Fibroblast of skin of right biceps (primary cell): ENCODE measurements at places on chromosomes 5 and 9.
A peak's percentile ranks its signal among the peaks of the same experiment; 100 is the strongest.

- DNase-seq = no peak
Observed at GRCh38 chr9:79700607-79701360, 129.0 kb downstream of the TLE4 start.

- DNase-seq = no peak
Observed at GRCh38 chr5:179316111-179316551, 29.1 kb downstream of the ADAMTS2 start.

DNA sequence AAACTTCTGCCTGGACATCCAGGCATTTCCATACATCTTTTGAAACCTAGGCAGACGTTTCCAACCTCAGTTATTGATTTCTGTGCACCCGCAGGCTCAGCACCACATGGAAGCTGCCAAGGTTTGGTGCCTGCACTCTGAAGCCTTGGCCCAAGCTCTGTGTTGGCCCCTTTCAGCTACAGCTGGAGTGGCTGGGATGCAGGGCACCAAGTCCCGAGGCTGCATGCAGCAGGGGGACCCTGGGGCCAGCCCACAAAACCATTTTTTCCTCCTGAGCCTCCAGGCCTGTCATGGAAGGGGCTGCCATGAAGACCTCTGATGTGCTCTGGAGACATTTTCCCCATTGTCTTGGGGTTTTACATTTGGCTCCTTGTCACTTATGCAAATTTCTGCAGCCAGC is 49.9 kb downstream of the NFX1 start:
- DNase-seq = no peak

DNA sequence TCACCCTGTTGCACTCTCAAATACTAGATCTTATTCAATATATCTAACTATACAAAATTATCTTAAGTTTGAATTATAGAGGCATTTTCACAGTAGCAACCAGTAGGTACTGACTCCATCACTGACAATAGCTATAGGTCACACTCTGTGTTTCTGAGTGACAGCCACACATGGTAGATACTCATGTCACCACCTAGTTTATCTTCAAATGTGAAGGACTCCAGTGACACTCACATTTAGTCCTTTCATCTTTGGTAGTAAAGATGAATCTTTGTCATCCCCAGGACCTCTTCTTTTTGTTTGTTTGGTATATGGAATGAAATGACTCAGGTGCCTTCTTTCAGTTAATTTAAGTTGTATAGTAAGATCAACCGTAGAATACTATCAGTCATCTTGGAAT is 102.5 kb upstream of the DHFR start:
- DNase-seq = no peak

DNA sequence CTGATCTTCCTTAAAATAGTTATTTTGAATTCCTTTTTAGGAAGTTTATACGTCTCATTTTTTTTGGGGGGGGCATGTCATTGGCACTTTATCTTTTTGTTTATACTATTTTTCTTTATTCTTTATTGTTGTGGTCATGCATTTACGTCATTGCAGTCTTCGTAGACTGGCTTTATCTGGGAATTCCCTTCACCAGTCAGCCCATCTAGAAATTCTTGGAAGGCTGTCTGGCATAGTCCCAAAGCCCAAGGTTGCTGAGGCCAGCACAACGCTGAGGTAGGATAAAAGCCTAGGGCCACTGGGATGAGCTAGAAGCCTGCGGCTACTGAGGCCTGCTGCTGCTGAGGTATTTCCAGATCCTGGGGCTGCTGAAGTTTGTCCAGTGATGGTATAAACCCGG is 121.5 kb downstream of the ISOC1 start:
- no peak for DNase-seq

- DNase-seq = peak; percentile 48
Observed at GRCh38 chr5:39080597-39081204, 6.5 kb upstream of the RICTOR start.

DNA sequence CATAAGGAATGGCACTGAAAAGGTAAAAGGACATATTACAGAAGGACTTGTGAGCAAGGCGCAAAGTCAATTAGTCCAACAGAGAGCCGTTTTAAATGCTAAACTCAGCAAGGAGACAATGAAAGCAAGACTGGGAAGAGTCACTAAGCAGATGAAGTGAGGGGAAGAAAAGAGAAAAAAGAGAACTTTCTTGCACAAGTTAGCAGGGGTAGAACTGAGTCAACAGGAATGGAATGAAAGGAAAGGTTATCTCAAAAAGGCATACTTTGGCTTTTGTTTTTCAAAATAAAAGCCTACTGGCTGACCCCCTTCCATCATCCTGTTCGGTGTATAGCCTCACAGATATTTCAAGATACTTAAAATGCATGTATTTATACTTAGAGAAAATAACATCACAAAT is 75.0 kb downstream of the NR6A1 start:
- peak; percentile 72 for DNase-seq

DNA sequence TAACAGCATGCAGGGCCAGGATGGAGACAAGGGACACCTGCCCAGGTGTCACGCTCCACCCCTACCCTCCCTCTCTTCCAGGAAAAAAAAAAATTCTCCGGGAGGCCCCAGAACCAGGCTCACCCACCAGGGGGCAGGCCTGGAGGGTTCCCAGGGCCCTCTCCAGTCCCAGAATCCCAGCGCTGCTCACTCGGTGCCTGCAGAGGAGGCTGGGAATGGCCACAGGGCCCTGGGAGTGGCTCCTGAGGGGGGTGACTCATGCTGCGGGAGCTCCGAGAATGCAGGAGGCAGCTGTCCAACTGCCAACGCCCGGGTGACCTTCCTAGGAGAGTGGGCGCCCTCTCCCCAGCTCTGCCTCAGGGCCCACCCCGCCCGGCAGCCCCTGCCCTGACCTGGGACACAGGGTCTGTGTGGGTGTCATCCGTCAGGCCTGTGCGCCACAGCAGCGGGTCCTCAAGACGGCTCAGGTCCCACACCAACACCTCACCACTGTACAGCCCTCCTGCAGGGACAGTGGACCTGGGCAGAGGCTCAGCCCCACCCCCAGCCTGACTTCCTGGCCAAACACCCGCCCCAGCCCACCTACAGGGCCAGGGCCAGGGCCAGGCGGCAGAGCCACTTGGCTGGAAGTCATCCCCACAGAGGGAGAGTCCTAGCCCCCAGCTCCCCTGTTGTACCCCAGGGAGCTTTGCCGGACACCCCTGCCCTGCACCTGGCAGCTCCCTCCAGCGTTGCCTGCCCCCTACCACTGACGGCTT is 21.2 kb downstream of the DYNC2I2 start:
- DNase-seq = peak; percentile 98

- DNase-seq = no peak
Observed at GRCh38 chr5:127686424-127686823, 16.8 kb upstream of the CCDC192 start.

DNA sequence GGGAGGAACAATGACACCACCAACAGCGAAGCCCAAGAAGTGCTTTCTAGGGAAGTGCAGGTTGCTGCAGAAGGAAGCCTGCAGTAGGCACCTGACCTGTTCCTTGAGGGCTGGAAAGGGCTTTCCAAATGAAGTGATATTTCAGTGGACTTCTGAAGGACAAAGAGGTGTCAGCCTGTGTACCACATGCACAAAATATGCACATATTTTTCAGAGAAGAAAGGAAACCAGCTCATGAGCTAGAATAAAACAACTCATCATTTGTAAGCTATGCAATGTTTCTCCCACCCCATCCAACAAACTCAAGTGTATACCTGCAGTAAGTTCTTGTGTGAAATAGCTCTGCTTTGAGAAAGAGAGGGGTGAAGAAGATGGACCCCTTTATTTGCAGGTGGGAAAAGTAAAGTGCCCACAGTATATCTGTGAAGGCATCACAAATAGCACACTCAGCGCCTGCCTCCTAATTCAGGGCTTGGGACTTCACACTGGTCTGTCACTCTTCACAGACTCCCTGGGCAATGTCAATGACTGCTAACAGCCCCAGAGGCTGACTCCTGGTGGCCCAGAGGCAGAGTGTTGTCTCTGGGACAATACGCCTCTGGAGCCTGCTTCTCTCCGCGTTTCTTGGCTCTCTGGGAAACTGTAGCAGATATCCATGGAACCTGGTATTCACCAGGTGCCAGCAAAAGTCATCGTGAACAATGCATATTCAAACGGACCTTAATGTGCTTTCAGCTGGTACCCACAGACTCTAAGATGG is 198.1 kb upstream of the EFNA5 start:
- DNase-seq = peak; percentile 11

- DNase-seq = no peak
Observed at GRCh38 chr5:9499498-9499876, 46.4 kb downstream of the SEMA5A start.

DNA sequence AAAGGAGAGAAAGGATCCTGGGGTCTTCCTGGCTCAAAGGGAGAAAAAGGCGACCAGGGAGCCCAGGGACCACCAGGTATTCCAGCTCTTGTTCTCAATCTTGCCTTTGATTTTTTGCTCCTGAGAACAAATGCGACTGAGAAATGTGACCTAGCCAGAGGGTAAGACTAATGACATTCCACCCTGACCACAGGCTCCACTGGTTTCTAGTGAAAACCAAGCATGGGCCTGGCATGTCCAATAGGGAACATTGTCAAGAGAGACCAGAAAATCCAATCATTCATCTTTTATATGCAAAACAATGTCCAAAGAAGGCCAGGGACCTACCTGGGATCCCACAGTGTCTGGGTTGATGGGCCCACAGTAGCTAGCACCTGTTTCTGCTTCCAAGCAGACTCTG is 50.3 kb upstream of the TGFBR1 start:
- peak; percentile 52 for DNase-seq

DNA sequence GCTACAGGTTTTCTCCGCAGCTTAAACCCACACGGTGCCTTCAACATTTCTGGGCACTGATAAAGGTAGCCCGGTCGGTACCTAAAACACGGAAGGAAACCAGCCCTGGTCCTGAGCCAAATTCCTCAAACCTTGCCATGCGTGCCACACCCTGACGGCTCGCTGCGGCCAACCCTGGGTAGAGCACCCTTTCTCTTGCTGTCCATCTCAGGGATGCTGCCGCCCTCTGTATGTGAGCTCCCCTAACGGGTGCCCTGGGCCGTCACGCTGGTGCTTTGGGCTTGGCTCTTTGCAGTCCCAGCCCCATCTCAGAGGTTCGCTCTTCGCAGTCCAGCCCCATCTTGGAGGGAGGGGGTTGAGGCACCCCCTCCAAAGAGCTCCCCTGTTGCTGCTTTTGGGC is 43.9 kb downstream of the PNPLA7 start:
- no peak for DNase-seq

DNA sequence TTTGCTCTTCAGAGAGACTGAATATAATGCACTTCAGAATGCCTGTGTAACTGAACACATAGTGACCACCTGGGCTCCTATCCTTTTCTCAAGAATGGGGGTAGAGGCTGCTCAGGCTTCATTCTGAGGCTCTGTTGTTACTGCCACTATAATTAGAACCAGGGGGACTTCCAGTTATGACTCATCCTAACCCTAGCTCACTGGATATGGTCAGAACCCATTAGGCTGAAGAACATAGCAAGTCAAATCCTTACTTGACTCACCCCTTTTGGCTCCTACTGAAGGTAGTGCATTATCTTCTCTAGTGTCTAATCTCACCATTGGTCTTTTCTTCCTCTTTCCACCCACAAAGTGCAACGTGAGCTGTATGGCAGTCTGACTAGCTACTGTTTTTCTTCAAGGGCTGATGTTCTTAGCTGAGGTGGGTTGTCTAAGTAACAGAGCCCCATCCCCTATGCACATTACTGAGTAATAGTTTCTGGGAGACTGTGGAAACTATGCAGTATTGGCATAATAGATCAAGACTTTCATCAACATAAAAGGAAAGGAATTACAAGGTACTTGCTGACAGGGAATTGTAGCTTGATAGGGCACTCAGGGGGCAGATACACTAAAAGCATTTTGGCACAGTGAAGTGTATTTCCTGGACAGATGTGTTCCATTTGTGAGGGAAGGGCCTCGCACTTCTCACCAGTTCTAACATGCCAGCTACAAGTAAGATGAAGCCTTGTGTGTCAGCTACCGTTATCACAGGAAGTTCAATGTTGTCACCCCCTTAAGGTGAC is 431.0 kb upstream of the MEF2C start:
- DNase-seq = peak; percentile 97

GRCh38 chr5:31939151-31939550 is 235.0 kb downstream of the GOLPH3 start:
- no peak for DNase-seq

DNA sequence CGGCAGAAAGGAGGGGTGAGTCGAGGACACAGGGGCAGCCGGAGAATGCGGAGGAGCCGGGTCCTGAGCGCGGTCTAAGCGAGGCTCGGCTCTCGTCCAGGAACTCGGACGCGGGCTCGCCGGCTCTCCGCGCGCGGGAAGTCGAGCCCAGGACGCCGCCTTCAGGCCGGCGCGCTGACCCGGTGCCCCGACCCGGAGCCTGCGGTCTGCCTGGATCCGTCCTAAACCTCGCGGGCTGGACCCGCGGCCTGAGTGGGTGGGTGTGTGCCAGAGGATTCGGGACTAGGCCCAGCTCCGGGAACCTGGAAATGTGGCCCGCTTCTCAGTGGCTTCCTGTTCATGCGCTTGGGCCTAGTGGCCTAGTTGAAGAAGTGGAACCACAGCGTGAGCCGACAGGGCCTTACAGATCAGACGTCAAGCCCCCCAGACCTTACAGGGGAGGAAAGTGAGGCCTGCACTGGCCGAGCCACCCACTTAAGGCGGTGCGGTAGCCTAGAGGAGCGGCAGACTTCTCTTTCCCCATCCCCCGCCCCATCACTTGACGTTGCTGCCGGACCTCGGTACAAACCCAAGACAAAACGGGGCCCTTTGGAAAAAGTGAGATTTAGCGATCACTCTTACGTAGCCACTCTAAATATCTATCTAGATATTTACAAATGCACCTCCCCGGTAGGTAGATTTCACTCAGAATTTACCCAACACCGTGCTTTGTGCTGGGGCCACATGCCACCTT is 1.2 kb downstream of the CDKN2B-AS1 start:
- peak; percentile 43 for DNase-seq

GRCh38 chr5:88834131-88834462 is 48.9 kb downstream of the MEF2C start:
- DNase-seq = no peak

- DNase-seq = peak; percentile 39
Observed at GRCh38 chr5:77859306-77859705, 83.2 kb upstream of the TBCA start.

DNA sequence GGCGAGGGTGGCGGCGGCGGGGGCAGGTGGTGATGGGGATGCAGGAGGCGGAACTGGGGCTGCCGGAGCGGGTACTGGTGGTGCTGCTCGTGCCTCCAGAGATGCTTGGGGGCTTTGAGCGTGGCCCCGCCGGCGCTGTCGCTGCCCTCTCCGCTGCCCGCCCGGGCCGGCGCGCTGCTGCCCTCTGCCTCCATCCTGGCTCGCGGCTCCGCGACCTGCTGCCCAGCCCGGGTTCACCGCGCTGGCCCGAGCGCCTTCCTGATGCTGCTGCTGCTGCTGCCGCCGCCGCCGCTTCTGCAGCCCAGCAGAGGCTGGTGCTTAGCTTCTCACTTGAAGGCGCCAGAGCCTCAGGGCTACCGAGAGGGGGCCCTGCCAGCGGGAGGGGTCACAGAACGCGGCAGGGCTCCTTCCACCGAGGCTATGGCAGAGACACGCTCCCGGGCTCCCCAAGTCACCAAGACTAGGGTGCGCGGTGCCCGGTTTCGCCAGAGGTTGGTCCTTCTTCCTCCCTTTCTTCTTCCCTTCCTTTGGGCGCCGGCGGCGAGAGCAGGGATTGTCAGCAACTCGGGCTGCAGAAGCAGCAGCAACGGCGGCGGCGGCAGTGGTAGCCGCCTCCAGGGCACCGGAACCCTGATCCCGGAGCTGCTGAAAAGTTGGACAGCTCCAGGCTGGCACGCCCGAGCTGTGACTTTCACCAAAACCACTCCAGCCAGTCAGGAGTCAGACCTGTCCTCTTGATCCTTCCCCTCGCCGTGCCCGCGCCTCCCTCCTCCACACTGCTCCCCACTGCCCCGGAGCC is at the start of gene PDE4D:
Gene PDE4D (minus strand): TSS at position 298 of the 799 bp plus-strand sequence.
- DNase-seq = peak; percentile 64
